ENCODE measurements at places on chromosomes 5 and 9.

GRCh38 chr5:180640861-180641565, 8.4 kb downstream of the FLT4 start:
- DNase-seq, result no peak

- DNase-seq, result no peak
These were observed 85.5 kb downstream of the TEX10 start for GRCh38 chr9:100267211-100267610.

- DNase-seq, result no peak
These were observed 78.4 kb upstream of the IL7R start for GRCh38 chr5:35778259-35778769.

GRCh38 chr5:33852319-33852718, 39.5 kb downstream of the ADAMTS12 start:
- no peak for DNase-seq

- DNase-seq, result no peak
These were observed 261.9 kb upstream of the NREP start for GRCh38 chr5:112018846-112019245.

DNA sequence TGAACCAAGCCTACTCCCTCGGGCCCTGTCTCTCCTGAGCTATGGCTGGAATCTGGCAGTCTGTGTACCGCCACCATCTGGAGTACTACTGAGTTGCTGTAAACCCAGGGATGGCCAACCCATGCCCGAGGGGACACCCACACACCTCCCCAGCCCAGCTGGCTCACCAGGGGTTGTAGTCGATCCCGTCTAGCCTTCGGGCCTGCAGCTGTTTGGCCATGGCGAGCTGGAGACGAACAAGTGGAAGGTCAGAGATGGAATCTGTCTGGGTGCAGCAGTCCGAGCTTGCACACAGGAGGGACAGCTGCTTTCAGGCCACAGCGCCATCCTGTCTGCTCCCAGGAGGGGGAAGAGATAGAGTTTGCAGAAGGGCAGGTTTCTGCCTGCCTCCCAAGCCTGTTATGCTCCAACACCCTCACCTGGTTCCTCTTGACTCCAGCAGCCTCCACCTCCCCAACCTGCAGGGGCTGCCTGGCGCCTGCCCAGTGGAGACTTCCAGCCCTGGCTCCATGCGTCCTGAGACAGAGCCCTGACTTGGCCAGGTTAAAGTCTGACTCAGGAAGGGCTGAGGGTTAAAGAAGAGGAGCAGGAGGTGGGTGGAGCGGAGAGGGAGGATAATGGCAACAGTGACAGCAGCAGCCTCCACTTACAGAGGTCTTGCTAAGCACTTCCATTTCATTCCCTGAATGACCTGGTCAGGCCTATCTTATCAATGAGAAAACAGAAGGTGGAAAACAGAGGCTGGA, 15.8 kb upstream of the SPOUT1 start:
- peak; percentile 35 for DNase-seq

DNA sequence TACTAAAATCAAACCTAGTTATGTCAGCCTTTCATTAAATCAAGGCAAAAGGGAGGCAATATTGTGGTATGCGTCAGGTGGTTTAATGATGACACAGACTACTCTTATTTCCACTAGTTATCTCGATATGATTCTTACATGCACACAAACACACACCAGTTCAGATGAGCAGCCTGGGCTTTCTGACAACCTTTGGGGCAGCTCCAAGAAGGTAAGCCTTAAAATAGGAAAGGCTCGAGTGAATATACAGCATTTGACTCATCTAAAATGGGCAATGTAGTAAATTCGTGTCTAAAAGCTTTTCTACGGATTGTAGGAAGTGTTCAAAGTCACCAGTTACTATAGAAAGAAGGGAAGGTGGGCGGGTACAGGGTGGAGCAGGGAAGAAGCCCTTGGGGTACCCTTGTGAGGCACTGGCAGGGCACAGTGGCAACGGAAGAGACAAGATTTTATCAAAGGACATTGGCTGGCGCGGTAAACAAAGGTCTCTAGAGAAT, 1.9 kb downstream of the ANKH start:
- DNase-seq, result peak; percentile 56

DNA sequence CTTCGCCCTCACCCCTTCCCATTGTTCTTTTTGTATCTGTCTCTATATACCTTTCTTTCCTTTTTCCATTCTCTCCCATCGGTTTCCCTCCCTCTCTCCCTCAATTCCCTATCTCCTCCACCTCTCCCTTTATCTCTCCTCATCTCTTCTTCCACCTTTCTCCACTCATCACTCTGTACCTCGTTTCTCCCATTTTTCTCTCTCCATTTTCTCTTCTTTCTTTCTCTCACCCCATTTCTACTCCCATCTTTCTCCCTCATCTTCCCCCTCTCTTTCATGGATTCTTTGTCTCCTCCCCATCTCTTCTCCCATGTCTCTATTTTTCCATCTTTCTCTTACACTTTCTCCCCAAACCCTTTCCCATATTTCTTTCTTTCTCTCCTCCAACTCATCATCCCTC, 385.9 kb upstream of the CLINT1 start:
- DNase-seq, result no peak

DNA sequence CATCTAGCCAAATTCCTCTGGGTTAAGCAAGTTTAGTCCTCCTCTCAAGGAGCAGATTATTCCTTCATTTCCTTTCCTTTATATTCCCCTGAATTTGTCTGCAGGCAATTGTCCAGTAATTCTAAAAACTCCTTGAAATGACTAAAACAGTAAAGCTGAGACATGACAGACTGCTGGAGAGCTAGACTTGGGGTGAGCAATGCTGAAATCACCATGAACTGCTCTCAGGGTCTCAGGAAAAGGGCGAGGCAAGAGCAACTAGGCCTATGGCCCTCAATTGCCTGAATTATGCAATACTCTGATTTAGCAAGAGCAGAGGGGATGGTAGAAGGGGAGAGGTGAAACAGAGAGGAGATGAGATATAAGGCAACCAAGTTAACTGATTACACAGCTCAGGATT, 172.9 kb upstream of the NREP start:
- peak; percentile 47 for DNase-seq

DNA sequence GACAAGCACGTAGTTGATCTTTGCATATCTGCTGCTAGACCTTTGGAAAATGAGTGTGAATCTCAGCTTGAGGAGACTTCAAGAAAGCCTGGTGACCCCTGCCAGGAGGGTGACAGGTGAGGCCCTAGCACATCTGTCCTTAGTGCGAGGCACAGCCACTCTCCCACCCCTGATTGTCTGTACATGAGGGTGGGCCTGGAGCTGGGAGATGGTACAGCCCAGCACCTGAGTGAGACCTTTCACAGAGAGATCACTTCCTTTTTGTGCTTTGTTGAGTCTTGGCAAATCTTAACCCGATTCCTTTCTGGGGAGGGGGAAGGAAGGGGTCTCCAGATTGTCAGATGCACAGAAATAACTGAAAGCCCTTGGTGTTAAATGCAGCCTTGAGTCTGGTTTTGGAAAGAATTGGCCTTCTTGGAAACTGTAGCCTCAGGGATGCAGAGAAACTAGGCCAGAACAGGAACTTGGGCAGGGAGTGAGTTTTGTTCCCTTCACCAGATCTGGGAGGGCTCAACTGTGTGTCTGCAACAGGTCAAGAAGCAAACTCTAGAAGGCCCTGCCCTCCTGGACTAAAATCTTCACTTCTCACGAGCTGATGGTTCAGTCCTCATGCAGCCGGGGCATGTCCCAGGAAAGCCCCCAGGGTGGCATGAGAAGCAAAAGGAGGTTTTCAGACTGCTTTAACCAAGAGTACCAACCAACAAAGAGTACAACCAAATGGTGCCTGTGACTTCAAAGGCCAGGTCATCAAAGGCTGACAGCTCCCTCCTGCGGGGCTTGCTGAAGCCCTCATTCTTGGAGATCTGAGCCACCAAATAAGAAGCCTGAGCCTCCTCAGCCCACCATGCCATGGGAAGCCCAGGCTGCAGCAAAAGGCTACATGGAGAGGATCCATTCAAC, 20.8 kb upstream of the SEMA4D start:
- DNase-seq, result no peak

DNA sequence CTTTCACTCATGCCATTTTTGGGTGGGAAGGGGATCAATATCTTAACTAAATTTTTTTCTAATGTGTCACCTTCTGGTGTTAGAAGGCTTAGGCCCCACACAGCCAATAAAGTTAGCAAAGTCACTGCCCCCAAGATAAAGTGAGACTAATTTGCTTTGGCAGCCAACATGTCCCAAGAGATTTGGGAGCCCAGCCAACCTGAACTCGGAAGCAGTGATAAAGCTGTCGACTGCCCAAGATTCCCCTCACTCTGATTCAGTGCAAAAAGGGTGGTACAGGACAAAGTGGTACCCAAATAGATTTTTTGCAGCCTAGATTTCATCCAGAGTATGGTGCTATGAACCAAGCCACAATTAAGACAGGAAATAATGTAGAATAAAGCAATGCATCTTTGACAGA, 572.5 kb upstream of the ARRDC3 start:
- no peak for DNase-seq

DNA sequence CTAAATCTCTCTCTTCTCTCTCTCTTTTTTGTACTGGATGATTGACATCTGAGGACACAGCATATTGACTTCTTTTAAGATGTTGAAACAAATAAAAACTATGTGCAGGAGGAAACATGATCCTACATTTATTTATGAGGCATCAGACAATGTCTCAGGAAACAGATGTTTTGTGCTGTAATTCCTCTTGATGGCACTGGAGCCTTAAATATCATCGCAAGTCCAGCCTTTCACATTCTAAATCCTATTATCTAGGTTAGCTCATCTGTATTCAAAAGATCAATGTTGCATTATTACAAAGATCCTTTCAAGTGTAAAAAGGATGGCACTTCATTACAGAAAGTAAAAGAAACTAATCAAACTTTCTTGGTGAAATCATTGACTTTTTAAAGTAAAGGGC, 63.9 kb downstream of the MAT2B start:
- no peak for DNase-seq

GRCh38 chr5:132821791-132822190, 8.7 kb downstream of the SHROOM1 start:
- DNase-seq, result no peak

DNA sequence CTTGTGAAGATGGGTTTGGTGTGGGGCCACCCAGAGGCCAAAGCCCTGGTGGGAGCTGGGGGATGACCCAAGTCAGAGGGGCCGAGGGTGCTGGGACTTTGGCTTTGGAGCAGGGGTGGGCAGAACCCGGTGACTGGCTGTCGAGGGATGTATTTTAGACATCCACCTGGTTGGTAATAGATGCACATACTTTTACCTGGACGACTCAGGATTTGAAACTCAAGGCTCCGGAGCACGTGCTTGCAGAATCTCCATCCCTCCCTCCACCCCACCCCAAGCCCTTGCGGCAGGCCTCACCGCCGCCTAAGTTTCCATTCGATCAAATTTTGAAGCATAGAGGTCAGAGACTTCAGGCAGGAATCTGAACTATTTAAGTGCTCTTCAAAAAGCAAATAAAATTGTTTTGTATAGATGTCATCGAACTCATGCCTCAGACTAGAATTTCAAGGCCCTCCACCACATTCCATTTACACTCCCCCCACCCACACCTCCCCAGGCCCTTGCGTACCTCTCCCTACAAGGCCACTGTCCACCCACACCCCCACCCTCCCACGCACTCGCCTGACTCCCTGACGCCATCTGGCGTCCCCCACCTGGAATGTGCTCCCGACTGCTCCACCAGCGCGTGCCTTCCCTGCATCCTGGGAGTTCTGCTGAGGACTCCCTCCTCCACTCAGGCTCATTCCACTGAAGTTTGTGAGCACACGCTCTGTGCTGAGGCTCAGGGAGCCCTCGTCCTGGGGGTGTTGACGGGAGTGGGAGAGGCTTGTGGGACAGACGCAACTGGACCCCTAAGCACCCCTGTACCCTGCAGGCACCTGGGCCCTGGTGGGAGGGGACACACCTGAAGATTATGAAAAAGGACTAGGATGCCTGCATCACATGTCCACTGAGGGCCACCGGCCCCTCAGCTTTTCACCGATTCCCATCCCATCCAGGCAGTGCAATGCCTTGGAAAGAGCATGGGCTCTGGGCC, 56.4 kb upstream of the RPL26L1 start:
- DNase-seq, result peak; percentile 24

DNA sequence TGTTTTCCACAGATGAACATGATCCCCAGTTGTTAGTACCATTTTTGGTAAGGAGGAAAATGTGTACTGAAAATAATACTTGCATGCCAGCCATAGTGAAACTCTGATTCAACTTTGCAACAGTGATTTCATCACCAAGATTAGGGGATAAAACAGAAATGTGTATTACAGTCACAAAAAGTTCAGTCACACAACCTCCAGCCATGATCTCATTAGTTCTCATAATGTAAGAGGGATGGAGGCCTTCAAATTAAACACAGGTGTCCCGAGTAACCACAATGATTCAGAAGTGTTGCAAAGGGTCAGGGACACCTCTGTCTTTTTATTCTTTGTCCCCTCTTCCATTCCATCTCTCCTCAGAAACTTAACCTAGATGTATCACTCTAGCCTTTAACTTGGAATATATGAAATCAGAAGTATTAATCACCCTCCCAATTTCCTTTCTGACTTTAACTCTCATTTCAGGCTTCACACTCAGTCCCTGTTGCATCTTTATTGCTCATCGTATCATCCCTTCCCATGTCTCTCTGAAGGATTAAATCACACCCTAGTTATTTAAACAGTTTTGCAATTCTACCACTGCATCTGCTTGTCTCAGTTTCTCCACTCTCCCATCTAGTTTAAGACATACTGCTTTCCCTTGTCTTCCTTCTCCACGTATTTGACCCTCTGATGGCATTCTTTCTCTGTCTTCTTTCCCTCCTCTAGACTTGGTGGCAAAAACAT, 291.2 kb downstream of the ADAMTS6 start:
- DNase-seq, result no peak

GRCh38 chr9:124273427-124274160, 15.8 kb downstream of the NEK6 start:
- no peak for DNase-seq

DNA sequence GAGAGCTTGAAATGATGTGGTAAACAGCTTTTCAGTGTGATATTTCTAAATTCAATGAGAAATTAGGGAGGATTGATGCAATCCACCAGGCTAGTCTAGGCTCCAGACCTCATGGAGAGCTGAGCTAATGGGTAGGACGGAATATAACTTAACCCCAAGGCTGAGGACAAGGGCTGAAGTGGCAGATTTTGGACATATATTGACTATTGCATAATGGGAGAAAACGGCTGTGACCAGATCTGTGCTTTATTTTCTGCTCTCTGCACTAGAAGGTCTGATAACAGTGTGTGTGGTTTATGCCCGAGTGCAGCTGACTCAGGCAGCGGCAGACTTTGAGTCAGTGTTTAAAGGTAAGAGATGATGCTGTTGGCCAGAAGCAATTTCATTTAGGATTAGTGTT, 70.6 kb downstream of the ACTBL2 start:
- peak; percentile 6 for DNase-seq

DNA sequence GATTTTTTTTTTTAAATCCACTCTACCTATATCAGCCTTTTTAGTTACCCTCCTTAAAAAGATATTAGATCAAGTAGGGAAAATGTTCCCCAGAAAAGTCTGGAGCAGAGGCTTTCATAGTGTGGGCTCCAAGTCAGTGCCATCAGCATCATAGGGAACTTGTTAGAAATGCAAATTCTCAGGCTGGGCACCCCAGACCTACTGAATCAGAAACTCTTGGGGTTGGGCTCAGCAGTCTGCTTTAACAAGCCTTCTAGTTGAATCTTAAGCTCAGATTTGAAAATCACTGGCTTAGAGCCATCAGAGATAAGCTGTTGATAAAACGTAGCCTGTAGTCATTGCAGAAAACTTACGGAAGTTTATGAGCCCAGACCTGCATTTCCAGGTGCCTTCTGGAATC, 140.1 kb downstream of the TMEM38B start:
- no peak for DNase-seq

- no peak for DNase-seq
These were observed 57.8 kb upstream of the RAI14 start for GRCh38 chr5:34598177-34598794.

- DNase-seq, result peak; percentile 81
These were observed 72.5 kb downstream of the STK10 start for GRCh38 chr5:172115541-172115982.
